ENCODE measurements at places on chromosomes 11 and 22.

DNA sequence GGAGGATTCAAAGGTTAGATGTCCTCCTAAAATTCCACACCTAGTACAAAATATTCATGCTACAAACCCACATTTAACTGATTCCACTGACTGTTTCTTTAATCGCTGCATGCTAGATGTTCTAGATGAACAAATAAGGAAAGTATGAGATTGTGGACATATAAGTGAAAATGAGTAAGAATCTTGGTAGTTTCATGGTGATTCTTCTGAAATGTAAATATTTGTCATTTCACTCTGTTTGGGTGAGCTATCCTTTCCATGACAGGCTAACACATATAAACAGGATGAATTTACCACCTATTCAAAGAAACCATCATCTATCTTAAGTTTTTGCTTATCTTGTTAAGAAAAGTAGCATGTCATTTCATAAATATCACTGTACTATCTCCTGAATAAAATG, 14.8 kb downstream of the OR5B3 start:
- DNase-seq, result no peak

DNA sequence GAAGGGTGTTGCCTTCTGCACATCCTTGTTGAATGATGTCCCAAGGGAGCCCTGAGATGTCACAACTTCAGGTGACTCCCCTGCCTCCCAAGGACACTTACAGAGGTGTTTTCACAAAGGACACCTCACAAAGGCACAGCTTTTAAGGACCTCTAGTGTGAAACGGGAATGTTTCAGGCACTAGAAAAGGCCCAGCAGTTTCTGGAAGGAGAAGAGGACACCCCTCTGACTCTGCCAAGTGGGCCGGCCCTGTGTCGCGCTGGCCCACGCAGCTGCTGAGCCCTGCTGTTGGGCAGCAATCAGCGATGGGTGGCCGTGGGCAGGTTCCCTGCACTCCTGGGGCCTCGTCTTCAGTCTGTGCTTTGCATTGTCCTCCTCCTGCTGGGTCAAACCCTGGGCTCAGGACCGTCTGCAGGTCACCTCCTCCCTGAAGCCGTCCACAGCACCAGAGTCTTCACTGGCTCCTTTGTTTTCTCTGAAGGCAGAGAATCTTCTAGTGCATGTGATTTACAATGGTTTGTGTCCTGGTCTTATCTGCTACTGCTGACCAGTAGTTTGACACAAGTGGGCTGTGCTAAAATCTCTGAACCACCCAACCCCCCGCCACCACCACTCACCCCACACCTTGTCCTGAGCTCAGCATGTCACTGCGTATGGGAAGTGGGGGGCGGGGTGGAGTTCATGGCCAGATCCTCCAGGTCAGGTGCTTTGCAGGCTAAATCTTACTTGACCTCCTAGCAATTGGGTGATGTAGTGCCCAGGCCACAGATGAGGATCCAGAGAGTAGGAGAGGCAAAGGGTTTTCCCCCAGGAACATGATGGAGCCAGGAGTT, 3.2 kb downstream of the LINC01488 start:
- DNase-seq, result no peak

DNA sequence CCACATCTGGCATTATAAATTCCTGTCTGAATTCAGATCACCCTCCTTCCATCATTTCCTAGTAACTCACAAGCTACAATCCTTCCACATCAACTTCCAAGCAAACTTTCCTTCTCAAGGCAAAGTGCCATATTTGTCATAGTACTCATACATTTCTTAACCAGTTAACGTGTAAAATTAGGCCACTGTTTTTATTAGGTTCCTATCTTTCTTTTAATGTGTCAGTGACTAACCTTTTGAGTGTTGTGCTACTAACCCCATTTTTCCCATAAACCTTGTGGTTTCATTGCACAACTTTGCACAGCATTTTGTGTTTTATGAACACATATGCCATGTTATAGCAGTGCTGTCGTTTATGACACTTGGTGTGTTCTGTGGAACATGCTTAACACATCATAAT, 90.1 kb downstream of the KIF18A start:
- no peak for DNase-seq

DNA sequence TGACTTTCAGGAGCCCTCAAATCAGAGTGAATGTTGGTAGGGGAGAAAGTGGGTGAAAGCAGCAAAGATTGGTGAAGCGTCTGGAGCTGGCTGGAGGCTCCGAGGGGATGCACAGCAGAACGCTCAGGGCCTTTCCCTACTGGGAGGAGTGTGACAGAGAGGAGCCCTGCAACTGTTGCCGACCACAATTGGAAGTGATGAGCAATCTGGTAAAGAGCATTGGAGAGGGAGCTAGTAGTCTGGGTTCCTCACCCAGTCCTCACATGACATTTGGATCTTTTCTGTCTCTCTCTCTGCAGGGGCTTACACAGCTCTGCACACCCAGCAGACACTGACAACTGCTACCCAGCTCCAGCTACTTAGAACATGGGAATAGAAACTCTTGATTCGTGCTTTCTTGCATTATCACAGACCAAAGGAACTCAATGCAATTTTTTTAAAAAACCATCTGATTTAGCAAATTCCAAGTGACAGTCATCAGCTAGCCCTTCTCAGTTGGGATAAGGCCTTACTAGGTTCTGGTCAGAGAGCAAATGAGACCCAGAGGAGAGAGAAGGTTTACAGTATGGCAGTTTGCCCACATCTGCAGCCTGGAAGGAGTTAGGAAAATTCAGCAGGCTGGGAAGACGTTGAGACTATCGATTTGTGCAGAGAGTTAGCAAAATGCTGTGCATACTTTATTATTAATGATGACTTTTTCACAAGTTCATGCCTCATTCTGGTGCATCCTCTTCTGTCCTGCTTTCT, 278.0 kb upstream of the PLET1 start:
- DNase-seq, result no peak

GRCh38 chr11:64597671-64598101, 6.7 kb downstream of the SLC22A12 start:
- no peak for DNase-seq

- DNase-seq, result no peak
These were observed 20.7 kb downstream of the SLN start for GRCh38 chr11:107691000-107691750.

DNA sequence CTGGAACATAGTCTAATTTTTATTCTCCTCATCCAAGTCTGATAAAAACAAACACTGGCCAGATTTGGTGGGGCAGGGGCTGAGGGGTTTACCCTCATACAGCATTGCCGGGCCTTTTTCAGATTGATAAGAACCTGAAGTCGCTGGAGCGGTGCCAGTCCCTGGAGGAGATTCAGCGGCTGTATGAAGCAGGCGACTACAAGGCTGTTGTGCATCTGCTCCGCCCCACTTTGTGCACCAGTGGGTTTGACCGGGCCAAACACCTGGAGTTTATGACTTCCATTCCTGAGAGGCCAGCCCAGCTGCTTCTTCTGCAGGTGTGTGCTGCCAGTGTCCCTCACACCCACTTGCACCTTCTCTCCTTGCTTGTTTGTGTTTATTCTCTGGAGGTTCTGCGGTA, 55.8 kb downstream of the CABIN1 start:
- DNase-seq, result no peak

- no peak for DNase-seq
These were observed at the start of gene PTH for GRCh38 chr11:13495929-13496328. Gene PTH, minus strand, starts transcription at chr11:13495997. Its CDS starts 3,142 bp downstream, at chr11:13492855.

GRCh38 chr11:115630214-115630613, 126.0 kb upstream of the CADM1 start:
- no peak for DNase-seq

- no peak for DNase-seq
These were observed 34.9 kb upstream of the CD82 start for GRCh38 chr11:44530413-44531115.

- DNase-seq, result no peak
These were observed 722 bp downstream of the IFITM10 start for GRCh38 chr11:1749395-1750351.

- no peak for DNase-seq
These were observed 898.2 kb upstream of the RAG2 start for GRCh38 chr11:37496201-37496600.

GRCh38 chr11:103114836-103115235, 5.6 kb downstream of the DYNC2H1 start:
- no peak for DNase-seq

GRCh38 chr11:120432056-120433018, 79.2 kb upstream of the GRIK4 start:
- DNase-seq, result no peak

- no peak for DNase-seq
These were observed 331.6 kb downstream of the INSC start for GRCh38 chr11:15446315-15446714.

DNA sequence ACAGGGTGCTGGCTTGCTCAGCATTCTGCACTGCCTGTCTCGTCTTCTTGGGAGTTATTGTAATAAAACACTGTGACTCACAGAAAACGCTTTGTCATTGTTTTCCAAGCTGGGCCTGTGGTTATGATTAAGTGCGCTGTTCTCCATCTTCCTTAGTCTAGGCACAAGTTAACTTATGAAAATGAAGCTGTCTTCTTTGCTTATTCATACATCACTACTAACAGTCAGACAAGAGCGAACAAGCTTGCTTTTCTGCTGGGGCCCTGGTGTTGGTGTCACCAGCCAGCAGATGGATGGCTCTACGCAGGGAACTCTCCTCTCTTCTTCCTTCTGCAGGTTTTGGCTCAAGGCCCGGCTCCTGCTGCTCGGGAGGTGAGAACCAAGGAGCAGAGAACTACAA, 380.1 kb upstream of the SYN3 start:
- no peak for DNase-seq

DNA sequence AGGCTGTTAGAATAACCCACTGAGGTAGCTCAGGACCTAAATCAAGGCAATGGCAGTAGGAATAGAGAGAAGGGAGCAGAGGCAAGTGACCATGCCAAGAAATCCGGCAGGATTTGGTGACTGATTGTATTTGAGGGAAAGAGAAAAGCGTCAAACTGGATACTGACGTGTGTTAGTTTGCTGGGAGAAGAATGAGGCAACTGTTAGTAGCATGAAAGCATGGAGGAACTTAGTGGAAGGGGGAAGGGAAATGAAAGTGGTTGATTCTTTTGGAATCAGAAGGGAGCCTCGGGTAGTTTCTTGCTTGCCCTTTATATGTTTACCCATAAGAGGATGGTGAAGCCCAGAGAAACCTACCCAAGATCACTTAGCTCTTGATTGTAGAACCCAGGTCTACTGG, 8.3 kb downstream of the PPFIBP2 start:
- DNase-seq, result no peak

GRCh38 chr11:89490981-89491690, at the start of gene NOX4:
Gene NOX4, minus strand, starts transcription at chr11:89491375. Its CDS starts 129 bp downstream, at chr11:89491246.
- no peak for DNase-seq

DNA sequence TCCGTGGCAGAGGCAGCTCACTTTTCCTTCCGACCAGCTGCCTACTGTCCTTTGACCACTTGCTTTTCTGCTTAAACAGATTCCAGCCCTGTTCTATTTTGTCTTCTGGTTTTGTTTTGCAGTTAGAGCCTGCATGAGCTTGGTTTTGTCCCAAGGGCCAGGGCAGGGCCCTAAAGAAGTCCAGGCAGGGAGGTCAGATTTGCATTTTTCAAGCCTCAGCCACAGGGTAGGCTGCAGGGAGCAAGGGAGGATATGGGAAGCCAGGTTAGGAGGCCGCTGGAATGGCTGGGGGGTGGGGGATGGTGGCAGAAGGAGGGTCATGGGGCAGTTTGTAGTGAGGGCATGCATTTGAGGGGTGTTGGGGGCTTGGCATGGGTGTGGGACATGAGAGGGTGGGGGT, 23.1 kb downstream of the FADD start:
- DNase-seq, result no peak

- no peak for DNase-seq
These were observed 161.3 kb downstream of the MYO18B start for GRCh38 chr22:25903294-25903693.

DNA sequence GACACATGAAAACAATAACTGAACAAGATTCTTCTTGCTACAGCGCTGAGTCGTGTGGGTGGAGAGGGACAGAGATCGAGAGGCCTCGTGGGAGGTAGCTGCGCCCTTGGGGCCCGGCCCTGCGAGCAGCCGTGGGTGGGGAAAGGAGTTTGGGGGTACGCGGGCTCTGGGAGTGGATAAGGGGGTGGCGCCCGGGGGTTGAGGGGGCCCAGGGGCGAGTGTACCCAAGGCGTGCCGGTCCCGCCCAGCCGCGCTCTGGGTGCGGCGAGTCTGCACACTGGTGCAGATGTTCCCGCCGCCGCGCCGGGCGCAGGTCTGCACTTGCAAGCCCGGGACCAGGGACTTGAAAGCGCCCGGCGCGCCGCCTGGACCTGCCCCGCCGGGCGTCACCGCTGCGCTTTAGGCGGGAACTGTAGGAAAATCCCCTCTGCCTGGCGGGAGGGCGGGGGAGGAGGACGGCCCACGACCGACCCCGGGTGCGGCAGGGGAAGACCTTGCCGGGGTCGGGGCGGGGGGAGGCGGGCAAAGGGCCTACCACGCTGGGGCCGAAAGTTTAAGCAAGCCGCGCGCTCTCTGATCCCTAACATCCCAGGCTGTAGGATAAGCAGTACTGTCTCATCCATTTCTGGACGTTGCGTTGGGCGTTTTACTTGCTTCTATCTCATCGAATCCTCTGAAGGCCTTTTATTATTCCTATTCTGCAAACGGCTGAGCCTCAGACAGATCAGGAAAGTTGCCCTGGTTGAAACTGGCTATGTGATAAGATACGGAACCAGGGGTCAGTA, 1.4 kb upstream of the KREMEN1 start:
- peak; percentile 11 for DNase-seq

GRCh38 chr11:122167100-122167499, 51.1 kb upstream of the BLID start:
- no peak for DNase-seq

DNA sequence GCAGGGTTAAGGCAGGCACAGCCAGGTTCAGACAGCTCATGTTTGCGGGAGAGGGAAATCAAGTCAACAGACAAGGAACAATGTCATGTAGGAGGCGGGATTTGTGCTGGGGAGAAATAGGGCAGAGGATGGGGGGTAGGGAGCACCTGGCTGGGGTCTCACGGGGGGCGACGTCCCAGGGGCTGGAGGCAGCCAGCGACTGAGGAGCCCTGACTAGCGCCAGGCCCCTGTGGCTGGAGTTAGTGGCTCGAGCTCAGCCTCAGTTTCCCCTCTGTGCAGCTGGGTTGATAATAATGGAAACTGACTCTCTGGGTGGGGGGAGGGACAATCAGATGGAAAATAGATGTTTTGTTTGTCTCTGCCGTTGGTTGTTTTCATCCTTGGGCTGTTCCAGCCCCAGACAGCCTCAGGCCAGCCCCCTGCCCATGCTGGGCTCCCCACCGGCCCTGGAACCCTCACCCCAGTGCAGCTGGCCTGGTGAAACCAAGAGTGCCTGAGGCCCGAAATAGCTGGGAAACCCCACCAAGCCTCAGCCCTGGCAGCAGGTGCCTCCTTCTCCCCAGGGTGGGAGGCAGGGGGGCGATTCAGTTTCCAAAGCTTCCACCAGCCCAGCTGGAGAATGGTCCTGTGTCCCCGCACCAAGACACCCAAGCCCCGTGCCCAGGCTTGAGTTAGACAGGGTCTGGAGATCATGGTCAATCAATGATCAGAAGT, 44.1 kb downstream of the IGLL5 start:
- no peak for DNase-seq

GRCh38 chr11:74480688-74481417, 12.7 kb downstream of the LIPT2 start:
- DNase-seq, result no peak

DNA sequence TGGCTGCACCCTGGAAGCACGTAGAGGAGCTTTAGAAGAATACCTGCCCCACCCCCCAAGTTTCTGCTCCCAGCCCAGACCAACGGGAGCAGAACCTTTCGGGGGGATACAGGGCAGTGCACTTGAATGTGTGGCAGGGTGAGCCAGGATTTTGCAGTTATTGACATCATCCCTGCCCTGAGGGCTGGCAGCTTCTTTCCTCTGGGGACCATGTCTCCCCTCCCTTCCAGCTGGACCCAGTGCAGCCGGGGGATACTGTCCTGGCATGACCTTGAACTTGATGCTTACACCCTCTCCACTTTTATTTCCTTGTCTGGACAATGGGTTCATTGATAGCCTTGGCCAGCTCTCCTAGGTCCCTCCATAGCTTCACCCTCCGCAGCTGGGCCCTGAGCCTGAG, 4.1 kb upstream of the CABP7 start:
- DNase-seq, result no peak

Data from activated T-helper 9 cell treated with anti-CD3 and anti-CD28 coated beads, Interleukin-2, amount 50 U/mL, for 16 hours (primary cell).